ENCODE measurements at places on chromosomes 4 and X.

- no peak for DNase-seq
Measured at GRCh38 chrX:82648062-82648461, 860.0 kb upstream of the POU3F4 start.

DNA sequence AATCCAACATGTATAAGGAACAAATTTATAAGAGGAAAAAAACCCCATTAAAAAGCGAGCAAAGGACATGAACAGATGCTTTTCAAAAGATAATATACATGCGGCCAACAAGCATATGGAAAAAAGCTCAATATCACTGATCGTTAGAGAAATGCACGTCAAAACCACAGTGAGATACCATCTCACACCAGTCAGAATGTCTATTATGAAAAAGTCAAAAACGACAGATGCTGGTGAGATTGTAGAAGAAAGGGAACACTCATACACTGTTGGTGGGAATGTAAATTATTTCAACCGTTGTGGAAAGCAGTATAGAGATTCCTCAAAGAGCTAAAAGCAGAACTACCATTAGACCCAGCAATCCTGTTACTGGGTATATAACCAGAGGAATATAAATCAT, 465.4 kb downstream of the TMA16 start:
- no peak for DNase-seq

- no peak for DNase-seq
Measured at GRCh38 chr4:8159537-8160232, 1.1 kb upstream of the ABLIM2 start.

GRCh38 chr4:11724731-11725130, 296.0 kb upstream of the HS3ST1 start:
- DNase-seq: no peak

DNA sequence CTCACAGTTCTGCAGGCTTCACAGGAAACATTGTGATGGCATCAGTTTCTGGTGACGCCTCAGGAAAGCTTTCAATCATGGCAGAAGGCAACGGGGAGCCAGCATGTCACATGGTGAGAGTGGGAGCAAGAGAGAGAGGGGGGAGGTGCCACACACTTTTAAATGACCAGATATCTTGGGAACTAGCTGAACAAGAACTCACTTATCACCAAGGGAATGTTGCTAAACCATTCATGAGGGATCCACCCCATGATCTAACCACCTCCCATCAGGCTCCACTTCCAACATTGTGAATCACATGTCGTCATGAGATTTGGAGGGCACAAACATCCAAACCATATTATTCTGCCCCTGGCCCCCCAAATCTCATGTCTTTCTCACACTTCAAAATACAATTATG, 43.3 kb upstream of the GPR173 start:
- DNase-seq: no peak

DNA sequence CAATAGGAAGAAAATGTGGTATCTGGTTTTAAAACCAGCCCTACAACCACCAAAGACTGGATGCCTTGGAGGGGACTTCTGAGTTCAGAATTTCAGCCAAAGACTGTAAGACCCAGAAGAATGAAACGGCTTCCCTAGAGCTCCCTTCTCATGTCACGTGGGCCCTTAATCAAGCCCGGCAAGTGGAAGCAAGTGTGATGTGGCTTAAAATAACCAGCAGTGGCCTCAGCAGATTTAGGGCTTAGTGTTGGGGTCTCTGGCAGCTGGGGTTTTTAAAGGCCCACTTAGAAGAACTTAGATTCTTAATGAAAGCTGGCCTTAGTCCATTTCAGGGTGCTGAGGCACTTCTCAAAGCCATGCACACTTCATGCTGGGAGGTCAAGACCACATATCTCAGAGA, 111.2 kb upstream of the TBC1D9 start:
- DNase-seq: no peak

GRCh38 chr4:101236097-101236496, 111.2 kb downstream of the PPP3CA start:
- DNase-seq: no peak

GRCh38 chrX:123310112-123310511, 126.0 kb downstream of the GRIA3 start:
- no peak for DNase-seq

- DNase-seq: no peak
Measured at GRCh38 chr4:160038615-160039014, 935.7 kb downstream of the RAPGEF2 start.

DNA sequence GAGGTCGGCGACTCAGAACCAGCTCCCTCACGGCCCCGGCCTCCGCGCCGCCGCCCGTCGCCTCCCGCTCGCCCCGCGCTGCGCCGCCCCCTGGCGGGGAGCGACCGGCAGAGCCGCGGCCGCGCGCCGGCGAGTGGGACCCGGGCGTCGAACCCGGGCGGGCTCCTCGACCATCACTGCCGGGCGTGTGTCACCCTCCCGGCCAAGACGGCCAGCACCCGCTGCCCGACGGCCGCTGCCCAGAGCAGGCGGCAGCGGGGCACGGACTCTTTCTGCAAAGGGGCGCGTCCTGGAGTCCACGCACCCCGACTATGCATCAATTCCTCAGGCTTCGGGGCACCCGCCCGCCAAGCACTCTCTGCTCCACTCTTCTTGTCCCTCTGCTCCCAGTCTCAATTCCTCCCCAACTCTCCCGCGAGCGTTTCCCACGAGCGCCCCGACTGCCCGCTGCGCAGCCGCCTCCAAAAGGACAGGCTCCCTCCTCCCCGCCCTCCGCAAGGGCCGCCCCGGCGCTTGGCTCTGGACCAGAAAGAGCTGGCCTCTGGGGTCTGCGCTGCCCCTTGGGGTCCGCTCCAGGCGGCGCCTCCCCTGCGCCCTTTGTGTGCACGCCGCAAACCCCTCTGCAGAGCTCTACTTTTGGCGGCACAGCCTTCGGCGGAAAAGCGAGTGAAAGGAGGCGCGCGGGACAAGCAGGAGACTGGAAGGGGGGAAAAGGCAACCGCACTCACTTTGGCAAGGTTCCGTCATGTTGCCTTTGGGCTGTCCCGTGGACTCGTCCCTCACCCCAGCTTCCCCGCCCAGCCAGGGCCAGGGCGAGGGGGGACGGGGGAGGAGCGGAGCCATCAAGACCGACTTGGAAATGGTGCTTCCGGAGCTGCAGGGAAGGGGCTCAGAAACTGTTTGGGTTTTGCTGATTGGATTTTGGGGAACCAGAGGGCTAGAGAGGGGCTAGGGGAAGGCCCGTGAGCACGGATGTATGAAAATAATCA, 1.0 kb downstream of the PDE5A start:
- peak; percentile 62 for DNase-seq
